Stimulated activated CD4-positive, alpha-beta T cell treated with anti-CD3 and anti-CD28 coated beads, Interleukin-12 subunit alpha, Interleukin-12 subunit beta, amount 100 ng/mL, for 24 hours (primary cell): ENCODE measurements at places on chromosomes 12 and 14.
A peak's percentile ranks its signal among the peaks of the same experiment; 100 is the strongest.

DNA sequence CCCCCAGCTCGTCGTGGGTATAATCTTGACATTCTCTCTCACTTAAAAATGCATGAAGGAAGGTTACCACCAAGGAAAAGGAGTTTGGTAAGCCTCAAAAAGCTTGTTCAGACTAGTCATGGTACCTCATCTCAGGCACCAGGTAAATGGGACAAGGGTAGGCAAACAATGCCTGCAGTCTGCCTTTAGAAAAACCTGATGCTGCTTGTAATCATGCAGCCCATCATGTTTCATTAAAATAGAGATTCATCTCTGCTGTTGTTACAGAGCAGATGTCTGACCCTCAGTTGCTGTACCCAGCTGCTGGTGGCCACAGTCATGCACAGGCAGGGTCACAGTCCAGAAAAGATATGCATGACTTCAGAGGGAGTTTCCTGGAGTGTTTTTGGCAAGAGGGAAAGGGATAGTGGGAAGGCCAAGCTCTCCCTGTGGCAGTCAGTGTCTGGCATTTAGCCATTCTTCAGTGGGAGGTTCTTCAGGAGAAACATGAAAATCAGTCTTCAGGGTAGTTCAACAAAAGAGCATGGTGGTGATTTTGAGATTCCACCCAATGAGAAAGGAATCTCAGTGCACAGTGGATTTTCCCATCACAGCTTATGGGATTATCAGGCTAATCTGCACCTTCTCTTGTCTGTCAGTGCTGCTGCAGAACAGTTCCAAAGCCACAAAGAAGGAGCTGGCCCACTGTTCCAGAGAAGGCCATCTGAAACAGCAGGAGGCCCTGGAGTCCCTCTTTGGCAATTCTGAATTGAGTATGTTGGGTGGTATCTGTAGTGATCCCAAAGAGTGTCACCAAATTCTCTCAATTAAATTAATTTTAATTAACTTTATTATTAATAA is 202.7 kb upstream of the FRMD6 start:
- DNase-seq: no peak

DNA sequence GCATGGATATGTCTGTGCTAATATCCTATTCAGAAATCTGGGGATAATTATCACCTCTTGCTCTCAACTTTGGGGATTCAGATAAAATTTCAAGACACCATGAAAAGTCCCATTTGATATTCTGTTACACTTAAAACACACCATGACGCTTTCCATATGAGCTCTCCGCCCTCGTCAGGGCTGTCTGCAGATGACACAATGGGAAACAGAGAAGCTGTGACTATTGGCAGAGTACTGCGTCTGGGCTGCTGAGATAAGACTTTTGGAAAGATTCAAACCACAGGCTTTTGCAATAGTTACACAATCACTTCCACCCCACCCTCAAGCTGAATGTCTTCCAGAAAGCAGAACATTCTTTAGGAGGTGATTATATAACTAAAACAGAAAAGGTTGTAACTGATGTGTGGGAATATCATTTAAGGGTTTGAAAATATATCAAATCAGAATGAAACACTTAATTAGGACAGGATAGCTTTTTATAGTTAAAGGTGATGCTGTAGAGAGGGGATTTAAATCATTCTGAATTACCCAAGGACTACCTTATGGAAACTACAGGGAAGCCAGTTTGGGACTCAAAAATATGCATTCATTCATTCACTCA is 75.3 kb upstream of the TMPO start:
- DNase-seq: no peak

DNA sequence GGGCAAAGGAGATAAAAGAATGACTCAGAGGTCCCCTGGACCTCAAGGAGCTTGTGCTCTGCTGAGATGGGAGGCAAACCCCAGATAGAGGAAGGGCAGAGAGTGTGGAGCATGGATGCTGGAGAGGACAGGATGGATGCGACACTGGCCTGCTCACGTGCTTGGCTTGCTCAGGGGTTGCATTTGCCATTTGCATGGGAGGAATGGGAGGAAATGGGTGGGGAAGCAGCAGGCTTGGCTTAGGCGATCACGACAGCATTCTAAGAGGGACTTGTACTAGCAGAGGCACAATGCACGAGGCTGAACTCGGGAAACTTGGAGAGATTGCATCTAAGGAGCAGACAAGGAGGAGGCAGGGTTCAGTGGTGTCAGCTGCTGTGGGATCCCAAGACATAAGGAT is 19.8 kb downstream of the CD9 start:
- no peak for DNase-seq

DNA sequence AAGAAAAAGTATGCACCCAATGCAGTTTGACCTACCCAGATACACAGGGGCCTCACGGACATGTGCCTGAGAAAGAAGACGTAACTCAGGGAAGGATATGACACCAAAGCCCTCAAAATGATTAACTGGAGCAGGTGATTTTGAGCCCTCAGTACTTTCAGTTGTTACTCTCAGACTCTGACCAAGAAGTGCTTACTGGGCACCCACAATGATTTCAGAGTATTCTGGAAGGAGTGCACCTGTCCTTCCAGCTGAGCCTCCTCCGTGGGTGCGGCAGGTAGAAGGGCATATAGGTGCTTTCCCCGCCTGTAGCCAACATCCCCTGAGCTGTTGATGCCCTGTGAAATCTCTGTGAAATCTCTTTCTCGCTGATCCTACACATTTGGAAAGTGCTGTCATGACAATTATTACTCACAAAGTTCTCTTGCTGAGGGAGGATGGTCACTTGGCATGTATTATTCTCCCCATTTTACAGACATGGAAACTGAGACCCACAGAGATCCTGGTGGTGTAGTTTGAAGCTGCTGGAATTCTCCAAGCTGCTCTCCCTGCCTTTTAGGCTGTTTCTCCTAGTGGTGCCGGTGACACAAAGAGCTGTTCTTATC is 154.3 kb upstream of the CCND2 start:
- no peak for DNase-seq

DNA sequence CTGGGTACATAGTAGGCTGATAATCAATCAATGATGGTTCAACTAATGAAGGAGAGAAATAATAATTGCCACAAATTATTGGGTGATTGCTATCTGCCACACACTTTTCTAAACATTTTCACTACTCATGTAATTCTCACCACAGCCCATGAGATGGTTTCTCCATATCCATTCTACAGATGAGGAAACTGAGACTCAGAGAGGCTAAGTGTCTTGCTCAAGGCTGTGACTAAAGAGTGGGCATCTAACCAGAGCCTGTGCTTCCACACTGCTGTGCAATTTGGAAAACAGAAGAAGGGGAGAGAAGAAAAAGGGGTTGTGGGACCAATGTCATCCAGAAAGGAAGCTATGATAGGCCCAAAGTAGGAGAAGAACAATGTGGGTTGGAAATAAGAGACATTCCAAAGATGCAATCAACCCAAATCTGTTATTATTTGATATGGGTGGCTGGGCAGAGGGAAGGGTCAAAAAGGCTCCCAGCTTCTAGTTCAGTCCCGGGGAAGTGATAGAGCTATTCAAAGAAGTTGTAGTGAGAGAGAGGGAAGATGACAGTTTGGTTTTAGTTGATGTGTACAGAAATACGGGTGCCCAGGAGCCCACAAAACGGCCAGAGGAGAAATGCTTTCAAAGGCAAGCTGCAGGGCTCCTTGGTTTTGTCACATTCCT is 483 bp upstream of the NR1H4 start:
- no peak for DNase-seq

GRCh38 chr12:22978962-22979361 is 354.0 kb downstream of the ETNK1 start:
- DNase-seq: no peak

GRCh38 chr14:99951085-99951484 is 114.1 kb upstream of the EVL start:
- no peak for DNase-seq

GRCh38 chr12:132614861-132615578 is 3.6 kb upstream of the P2RX2 start:
- DNase-seq: peak; percentile 78

DNA sequence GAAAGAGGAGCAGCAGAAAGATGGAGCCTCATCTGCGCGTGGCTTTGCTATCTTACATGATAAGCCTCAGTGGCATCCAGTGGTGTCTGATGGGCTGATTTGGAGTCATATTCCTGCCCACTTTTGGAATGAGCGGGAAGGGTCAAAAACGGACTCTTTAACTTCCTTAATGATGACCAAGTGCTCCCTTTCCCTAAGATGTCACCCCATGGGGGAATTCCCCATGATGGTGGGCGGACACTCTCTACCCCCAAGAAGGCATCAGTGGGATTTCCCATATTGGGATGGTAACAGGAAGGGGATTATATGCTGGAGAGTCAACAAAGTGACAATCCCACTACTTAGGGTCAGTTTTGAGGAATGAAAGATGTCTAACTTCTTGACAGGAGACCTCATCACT is 110.9 kb downstream of the GPATCH2L start:
- DNase-seq: no peak

GRCh38 chr14:67892466-67893100 is 73.0 kb downstream of the RAD51B start:
- DNase-seq: no peak

GRCh38 chr14:61528591-61529021 is 166.7 kb upstream of the HIF1A start:
- no peak for DNase-seq

DNA sequence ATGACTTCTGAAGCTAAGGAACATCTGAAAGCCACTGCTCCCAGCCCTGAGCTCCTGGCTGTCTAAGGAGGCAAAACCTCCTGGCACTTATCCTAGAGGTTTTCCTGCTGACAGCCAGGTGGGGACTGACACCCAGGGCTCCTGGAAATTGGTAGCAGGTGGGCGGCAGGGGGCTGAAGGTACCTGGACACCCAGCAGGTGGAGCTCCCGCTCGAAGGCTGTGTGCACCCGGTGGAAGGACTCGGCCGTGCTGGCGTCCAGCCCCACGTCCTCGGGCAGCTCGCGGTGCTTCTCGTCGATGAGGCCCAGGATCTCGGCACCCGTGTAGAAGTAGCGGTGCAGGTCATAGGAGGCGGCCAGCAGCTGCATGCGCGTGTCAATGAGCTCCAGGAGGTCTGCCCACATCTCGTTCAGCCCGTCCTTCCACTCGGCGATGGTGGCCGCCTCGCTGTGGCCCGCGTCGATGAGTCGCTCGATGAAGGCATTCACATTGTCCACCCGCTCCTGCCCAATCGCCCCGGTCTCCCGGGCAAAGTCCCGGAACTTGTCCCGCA is 68.2 kb downstream of the PLEKHG3 start:
- no peak for DNase-seq

DNA sequence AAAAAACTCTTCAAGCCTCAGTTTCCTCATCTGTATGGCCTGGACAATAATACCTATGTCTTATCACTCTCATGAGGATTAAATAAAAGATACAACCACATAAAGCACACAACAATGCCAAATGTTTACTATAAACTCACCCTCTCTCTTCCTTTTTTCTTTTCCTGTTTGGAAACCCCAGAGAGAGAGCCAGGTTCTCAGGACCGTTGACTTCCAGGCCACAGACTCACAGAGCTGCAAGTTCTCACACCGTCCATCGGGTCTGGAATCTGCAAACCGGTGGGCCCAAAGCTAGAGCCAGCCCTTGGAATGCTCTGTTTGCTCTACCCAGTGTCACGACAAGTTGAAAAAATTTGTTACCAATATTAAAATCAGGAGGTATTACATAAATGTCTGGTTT is 4.6 kb upstream of the CD4 start:
- DNase-seq: no peak

- DNase-seq: no peak
Observed at GRCh38 chr14:90605430-90605829, 208.6 kb downstream of the CALM1 start.

DNA sequence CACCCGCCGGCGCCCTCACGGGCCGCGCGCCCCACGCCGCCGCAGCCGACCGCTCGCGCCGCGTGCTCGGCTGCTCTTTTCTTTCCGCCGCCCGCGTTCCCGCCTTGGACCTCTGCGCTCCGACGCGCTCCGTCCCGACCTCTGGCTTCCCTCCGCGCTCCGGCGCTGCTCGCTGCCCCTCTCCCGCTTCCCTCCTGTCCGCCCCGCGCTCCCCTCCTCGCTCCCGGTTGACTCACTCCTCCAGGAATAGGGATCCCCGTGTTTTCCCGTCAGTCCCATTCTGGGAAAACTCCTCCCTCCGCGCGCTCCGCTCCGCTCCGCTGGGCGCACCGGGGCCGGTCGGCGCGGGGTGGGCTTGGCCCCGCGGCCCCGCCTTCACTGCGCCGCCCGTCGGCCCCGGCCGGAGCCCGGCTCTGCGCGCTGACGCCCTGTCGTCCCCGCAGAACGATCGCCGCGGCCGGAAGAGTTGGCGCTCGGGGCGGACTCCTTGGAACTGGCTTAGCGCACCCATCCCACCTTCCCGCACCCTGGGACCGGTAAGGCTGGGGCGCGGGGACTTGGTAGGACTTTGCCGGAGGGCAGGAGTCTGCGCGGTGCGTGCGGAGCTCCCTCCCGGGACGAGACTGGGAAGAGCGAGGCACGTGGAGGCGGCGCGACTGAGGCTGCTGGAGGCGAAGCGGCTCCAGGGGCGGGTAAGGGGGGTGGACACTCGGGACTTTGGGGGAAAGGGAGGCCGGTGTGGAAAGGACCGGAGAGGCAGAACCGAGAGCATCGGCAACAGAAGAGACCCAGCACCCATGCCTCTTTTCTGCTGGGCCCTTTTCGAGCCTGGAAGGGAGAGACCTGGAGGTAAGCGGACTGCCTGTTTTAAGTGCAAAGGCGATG is 550 bp downstream of the TEAD4 start:
- no peak for DNase-seq

DNA sequence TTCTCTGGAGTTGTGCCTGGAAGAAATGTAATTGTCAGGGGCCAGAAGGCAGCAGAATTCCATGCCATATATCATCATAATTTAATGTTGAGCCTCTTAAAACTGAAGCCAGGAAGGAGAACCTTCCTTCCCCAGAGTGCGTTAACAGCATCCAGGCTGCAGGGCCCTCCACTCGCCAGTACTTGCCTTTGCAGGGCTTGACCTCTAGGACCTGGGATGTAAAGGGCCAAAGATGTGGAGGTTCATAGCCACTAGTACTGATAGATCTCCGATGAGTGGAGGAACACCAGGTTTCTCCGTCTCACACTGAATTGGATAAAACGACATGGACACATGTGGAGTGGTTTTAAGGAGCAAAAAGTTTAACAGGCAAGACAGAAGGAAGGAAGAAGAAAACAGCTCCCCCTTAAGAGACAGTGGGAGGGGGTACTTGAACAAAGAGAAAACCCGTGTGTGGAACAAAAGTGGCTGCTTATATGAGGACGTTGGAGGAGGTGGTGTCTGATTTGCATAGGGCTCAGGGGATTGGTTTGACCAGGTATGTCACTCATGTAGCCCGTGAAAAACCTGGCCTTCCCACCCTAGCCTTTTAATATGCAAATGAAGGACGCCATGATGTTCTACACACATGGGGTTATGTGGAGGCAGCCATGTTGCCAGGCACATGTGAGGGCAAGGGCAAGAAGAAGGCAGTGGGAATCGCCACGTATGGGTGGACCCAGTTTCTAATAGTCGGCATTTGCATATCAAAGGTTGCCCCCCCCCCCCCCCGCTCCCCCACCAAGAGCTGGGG is 38.8 kb upstream of the WSCD2 start:
- DNase-seq: no peak
